AG09309 (cell line): ENCODE measurements at places on chromosomes 6 and 20.

DNA sequence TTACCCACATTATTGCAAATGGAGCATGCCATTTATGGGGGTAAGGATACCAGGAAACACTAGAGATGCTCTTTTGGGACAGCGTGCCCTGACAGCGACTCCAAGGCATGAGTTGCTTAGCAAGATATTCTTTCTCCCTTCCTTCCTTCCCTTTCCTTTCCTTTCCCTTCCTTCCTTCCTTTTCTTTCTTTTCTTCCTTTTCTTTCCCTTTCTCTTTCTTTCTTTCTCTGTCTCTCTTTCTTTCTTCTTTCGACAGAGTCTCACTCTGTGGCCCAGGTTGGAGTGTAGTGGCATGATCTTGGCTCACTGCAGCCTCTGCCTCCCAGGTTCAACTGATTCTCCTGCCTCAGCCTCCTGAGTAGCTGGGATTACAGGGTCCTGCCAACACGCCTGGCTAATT is 3.3 kb downstream of the MUCL3 start:
- no peak for DNase-seq

- DNase-seq: no peak
These were observed 150.7 kb downstream of the PDSS2 start for GRCh38 chr6:107308677-107309076.

- no peak for DNase-seq
These were observed 36.8 kb downstream of the FOXQ1 start for GRCh38 chr6:1348675-1349074.

DNA sequence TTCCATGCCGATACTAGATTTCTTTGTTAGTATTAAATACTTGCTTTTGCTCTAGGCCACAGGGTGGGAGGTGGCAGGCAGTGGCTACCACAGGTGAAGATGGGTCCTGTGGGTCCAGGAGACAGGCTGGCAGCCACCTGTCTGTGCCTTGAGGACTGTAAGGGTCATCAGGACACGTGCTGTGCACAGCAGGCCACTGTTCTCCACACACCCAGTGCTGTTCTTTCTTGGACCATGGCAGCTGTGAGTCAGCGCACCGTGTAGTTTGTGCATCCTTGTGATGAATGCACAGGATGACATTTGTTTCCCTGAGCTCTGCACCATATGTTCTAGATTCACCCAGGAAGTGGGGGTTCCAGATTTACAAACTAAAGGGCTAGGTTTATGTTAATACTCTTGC is 317.0 kb downstream of the ZFAND3 start:
- no peak for DNase-seq

DNA sequence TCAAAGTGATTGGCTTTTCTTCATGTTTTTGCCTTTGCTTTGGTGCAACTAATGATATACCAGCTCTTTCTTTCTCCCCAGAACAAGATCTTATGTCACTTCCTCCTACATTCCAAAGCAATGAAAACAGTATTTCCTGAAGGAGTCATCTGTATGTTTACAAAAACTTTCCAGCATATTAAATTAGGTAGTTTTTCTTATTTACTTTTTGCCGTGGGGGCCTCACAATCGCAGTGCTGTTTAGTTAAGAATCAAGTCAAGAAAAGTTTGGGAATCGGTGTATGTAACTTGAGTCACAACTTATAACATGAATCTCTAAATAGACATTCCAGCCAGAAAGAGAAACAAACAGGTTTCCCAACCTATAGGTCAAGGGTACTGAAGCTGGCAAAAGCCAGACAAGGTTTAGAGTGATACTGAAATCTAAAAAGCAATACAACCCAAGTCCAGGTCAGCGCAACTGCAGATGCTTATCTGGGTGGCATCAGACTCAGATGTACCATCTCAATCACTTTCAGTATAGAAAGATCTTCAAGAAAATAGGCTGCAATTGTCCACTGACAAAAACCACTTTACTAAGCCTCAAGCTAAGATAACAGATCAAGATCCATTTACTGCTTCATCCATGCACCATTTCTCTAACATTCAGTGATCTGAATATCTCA is 63.6 kb downstream of the IPCEF1 start:
- DNase-seq: no peak

DNA sequence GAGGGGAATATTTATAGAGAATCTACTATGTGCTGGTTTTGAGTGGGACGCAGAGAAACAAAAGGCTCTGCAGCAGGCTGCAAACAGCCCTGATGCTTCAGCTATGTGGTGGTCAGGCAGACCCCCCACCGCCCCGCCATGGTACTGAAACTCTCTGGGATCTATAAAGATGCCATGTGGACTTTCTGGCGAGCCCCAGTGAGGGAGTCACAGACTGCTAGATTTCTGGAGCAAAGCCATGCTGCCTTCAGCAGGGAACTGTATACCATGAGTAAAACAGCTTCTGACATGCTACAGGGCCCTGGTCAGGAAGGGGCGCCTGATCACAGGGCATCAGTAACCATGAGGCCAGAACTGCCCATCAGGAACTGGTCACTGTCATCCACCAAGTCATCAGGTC is 19.2 kb upstream of the BPIFB1 start:
- no peak for DNase-seq

GRCh38 chr20:38447931-38448675 is 13.0 kb upstream of the SNHG17 start:
- no peak for DNase-seq

DNA sequence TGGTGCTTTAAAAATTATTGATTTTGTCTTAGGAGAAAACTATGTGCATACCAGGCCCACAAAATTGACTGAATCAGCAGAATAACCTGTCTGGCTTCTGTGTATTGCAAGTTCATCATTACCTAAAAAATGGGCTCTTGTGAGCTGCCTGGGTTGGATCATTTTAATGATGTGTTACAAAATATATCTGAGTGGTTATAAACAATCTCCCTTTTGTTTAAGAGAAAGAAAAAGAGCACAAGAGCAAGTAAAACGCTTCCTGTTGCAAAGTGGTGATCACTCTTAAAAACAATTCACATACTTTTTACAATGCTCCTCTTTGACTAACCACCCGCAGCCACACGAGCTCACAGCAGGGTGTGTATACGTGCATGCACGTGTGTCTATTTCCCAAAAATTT is 335.1 kb downstream of the HDGFL1 start:
- DNase-seq: no peak
